ENCODE measurements at places on chromosomes 5 and 9. TPM values are rescaled to one million over a fixed set of nuclear protein-coding genes. Genes with fewer than 3 reads are reported as not detected.

DNA sequence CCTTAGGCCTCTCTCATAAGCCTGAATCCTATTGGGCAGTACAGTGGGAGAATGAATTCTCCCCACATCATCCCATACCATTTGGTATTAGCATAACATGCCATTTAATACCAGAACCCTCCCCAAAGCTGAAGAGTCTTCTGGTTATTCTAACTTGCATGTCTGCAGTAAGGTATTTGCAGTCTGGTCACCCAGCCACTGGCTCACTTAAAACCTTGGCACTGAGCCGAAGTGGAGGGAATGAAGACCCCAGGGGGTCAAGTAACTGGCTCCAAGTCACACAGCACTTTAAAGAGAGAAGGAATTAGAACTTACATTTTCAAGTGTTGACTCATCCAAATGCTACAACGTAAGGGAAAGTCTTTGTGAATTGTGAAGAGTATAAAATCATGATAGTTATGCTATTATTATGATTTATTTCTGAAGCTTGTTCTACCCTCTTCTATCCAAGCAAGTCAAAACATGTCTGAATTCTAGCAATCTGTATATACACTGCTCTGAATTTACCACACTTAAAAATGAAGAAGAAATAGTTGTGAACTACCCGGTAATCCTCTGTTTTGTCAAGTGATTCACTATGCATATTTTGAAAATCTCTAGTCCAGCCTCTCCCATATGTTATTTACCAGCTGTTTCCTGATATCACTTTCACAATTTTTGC lies 28.5 kb downstream of the GLRA1 start:
- H3K27me3 ChIP-seq = no peaks in the 10 kb centered on the region
- DNase-seq = no peak
- no peaks in the 10 kb centered on the region for H3K4me1 ChIP-seq
- no peak overlapping the region for H3K4me3 ChIP-seq
- H3K36me3 ChIP-seq = no peaks in the 10 kb centered on the region
- no peak overlapping the region for H3K27ac ChIP-seq

DNA sequence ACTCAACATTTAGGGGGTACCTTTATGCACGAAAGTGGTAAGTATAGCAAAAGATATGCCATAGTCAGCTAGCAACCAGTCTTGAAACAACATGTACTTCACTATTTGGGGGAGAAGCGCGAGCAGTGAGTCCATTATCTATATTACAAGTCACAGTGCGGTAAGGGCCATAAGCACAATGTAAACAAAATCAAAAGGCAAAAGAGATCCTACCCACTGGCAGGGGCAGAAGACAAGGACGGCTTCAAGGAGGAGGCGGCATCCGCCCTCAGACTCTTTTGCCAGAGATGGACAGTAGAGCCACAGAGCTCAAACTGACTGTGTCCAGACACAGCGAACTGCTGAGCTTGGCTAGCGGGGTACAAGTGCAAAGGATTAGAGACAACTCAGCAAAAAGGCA lies 9.6 kb downstream of the MAPK9 start:
- no peak overlapping the region for H3K4me3 ChIP-seq
- no peak overlapping the region for H3K27ac ChIP-seq
- peaks cover 63% of the 10 kb centered on the region for H3K36me3 ChIP-seq

- no peaks in the 10 kb centered on the region for H3K36me3 ChIP-seq
- peaks cover 9% of the 10 kb centered on the region for H3K4me1 ChIP-seq
- no peak overlapping the region for H3K27ac ChIP-seq
- no peaks in the 10 kb centered on the region for H3K27me3 ChIP-seq
- DNase-seq = no peak
- no peak overlapping the region for H3K4me3 ChIP-seq
Measured at GRCh38 chr9:129407905-129408452, 212.9 kb downstream of the C9orf50 start.

GRCh38 chr5:142222866-142223558 lies 101.8 kb downstream of the SPRY4 start:
- H3K36me3 ChIP-seq = no peaks in the 10 kb centered on the region
- peak overlapping the region; percentile 71 for H3K27ac ChIP-seq
- no peaks in the 10 kb centered on the region for H3K27me3 ChIP-seq
- no peak for DNase-seq
- H3K4me3 ChIP-seq = no peak overlapping the region

DNA sequence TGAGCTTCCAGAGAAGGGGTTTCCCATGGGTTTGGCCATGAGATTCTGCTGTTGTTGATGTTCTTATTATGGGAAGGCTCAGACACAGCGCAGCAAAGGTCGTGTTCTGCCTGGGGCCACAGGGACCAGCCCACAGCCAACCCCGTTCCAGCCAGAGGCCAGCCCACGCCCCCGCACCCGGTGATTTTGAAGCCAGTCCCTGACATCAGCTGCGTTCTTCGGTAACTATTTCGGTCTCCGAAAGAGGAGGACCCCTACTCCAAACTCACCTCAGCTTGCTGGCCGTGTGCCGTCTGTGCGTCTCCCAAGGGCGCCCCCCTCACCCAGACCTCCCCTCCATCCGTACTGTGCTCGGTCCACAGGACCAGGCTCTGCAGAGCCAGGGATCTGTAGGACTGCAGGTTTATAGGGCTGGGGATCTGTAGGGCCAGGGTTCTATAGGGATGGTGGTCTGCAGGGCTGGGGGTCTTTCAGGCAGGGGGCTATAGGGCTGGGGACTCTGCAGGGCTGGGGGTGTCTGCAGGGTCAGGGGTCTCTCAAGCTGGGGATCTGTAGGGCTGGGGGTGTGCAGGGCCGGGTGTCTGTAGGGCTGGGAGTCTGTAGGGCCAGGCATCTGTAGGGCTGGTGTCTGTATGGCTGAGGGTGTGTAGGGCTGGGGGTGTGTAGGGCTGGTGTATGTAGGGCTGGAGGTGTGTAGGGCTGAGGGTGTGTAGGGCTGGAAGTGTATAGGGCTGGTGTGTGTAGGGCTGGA lies 11.8 kb downstream of the COL5A1 start:
- H3K36me3 ChIP-seq = no peaks in the 10 kb centered on the region
- DNase-seq = no peak
- H3K27ac ChIP-seq = no peak overlapping the region

DNA sequence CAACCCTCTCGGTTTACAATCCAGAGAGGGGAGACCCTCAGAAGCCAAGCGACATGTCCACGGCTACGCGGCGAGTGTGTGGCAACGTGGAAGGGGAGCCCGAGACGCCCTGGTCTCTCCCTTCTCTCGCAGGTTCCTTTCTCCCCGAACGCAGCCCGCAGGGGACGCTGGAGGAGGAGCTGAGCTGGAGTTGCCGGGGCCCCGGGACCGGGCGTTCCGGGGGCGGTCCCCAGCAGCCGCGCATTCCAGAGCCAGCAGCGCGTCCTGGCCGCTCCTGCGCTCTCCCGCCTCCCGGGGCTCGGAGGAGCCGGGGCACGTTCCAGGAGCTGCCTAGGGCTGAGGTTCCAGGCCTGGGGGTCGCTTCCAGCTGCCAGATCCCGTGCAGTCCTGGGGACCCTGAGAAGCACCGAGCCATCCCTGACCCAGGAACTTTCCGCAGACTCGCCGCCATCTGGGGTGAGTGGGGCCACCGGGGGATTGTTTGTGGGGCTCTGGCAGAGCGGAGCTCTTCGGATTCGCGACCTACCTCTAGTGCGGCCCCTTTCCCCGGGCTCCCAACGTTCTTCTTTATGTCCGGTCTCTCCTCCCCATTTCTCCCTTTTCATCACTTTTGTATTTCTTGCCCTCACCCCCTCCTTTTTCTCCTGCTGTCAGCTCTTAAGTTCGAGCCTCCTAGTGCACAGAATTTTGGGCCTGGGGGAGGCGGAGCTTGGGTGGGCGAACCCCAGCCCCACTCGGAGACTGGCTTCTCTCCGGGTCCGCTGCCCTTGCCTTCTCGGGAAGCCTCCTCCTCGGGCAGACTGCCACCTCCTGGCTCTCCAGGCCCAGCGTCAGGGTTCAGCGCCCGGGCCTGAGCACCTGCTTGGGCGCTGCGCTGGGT lies at the start of gene SMIM3:
Gene SMIM3 (plus strand): TSS at position 241 of the 880 bp plus-strand sequence. CDS start 16,684 bp downstream, outside the sequence.
- peak within 1 kb of the TSS; percentile 52 for H3K27ac ChIP-seq
- DNase-seq = peak; percentile 80
- H3K4me3 ChIP-seq = peak within 1 kb of the TSS; percentile 80
- H3K4me1 ChIP-seq = peaks cover 28% of the 10 kb centered on the region
- no peaks in the 10 kb centered on the region for H3K36me3 ChIP-seq
- H3K27me3 ChIP-seq = peaks cover 4% of the 10 kb centered on the region

- H3K27ac ChIP-seq = no peak overlapping the region
- no peak overlapping the region for H3K4me3 ChIP-seq
- no peaks in the 10 kb centered on the region for H3K36me3 ChIP-seq
- H3K4me1 ChIP-seq = no peaks in the 10 kb centered on the region
- H3K27me3 ChIP-seq = peaks cover 3% of the 10 kb centered on the region
Measured at GRCh38 chr9:88723751-88724150, 188.8 kb downstream of the NXNL2 start.

DNA sequence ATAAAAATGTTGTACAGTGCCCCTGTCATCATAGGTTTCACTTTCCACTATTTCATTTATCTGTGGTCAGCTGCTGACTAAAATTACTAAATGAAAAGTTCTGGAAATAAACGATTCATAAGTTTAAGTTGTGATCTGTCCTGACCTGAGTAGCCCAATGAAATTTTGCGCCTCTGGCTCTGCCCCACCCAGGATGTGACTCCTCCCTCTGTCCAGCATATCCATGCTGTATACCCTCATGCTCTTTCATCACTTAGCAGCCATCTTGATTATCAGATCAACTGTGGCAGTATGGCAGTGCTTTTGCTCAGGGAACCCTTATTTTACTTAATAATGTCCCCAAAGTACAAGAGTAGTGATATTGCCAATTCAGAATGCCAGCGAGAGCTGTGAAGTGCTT lies 97.3 kb downstream of the STARD4 start:
- H3K4me3 ChIP-seq = no peak overlapping the region
- DNase-seq = no peak
- H3K36me3 ChIP-seq = peaks cover 17% of the 10 kb centered on the region
- no peaks in the 10 kb centered on the region for H3K4me1 ChIP-seq
- no peak overlapping the region for H3K27ac ChIP-seq

GRCh38 chr5:173890195-173890991 lies 2.2 kb downstream of the CPEB4 start:
- peak overlapping the region; percentile 88 for H3K4me3 ChIP-seq
- H3K27me3 ChIP-seq = no peaks in the 10 kb centered on the region
- H3K27ac ChIP-seq = no peak overlapping the region
- peaks cover 74% of the 10 kb centered on the region for H3K4me1 ChIP-seq
- H3K36me3 ChIP-seq = no peaks in the 10 kb centered on the region

DNA sequence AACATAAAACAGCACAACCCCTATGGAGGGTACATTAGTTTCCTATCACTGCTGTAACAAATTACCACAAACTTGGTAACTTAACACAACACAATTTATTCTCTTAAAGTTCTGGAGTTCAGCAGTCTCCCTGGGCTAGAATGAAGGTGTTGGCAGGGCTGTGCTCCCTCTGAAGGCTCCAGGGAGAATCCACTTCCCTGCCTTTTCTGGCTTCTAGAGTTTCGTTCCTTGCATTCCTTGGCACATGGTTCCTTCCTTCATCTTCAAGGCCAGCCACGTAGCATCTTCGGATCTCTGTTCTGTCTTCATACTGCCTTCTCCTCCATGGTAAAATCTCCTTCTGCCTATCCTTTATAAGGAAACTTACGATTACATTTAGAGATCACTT lies 25.0 kb upstream of the GSN start:
- H3K4me1 ChIP-seq = no peaks in the 10 kb centered on the region
- no peaks in the 10 kb centered on the region for H3K36me3 ChIP-seq
- no peak for DNase-seq
- no peak overlapping the region for H3K4me3 ChIP-seq

DNA sequence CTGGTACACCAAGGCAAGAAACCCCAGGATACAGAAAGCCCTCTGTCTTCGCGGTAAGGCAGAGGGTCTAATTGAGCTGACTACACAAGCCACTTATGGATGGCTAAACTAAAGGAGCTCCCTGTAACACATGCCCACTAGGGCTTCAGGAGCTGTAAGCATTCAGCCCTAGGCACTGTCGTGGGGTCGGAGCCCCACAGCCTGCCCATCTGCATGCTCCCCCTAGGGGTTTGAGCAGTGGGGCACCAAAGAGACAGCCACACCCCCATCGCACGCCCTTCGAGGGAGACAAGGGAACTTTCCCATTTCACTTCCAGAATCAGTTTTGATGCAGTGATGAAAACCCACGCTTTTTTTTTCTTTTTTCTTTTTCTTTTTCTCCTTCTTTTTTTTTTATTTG lies 11.0 kb upstream of the MTMR12 start:
- H3K36me3 ChIP-seq = no peaks in the 10 kb centered on the region
- H3K4me1 ChIP-seq = no peaks in the 10 kb centered on the region
- H3K27me3 ChIP-seq = no peaks in the 10 kb centered on the region

GRCh38 chr9:133188006-133188842 lies 20.8 kb downstream of the OBP2B start:
- peaks cover 7% of the 10 kb centered on the region for H3K4me1 ChIP-seq
- DNase-seq = peak; percentile 9
- H3K36me3 ChIP-seq = no peaks in the 10 kb centered on the region
- no peak overlapping the region for H3K27ac ChIP-seq
- no peak overlapping the region for H3K4me3 ChIP-seq

DNA sequence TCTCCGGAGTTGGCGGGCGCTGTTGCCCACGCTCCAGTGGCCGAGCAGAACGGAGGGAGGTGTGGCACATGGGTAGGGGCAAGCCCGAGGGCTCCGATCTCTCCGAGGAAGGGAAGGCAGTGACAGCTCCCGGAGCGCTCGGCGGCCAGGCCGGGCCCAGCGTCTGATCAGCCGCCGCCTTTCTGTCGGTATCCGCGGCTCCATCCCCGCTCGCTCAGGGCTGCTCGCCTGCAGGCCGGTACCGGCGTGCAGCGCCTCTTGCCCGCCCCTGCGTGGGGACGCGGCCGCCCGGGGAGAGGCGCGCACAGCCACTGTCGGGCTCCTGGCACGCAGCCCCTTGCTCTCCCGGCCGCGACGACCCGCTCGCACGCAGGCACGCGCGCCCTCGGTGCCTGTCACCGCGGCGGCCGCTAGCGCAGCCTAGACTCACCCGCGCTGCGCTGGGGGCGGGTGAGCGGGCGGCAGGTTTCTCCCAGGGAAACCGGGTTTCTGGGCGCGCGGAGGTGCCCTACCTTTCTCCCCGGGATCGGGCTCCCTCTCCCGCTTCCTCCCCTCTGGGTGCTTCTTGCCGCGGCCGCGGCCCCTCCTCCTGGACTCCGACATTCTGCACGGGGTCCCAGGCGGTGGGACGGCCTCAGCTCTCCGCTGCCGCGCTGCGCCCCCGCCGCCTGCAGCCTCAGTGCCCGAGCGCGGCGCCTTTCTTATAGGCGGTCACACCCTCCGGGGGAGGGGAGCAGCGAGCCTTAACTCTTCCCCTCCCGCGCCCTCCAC lies 108.4 kb downstream of the PSD2 start:
- no peak overlapping the region for H3K27ac ChIP-seq
- peaks cover 25% of the 10 kb centered on the region for H3K27me3 ChIP-seq
- H3K36me3 ChIP-seq = no peaks in the 10 kb centered on the region
- no peak overlapping the region for H3K4me3 ChIP-seq
- no peak for DNase-seq

- no peak overlapping the region for H3K4me3 ChIP-seq
- no peak overlapping the region for H3K27ac ChIP-seq
- H3K36me3 ChIP-seq = no peaks in the 10 kb centered on the region
- no peaks in the 10 kb centered on the region for H3K27me3 ChIP-seq
- no peak for DNase-seq
Measured at GRCh38 chr9:133783331-133783731, 45.2 kb upstream of the SARDH start.

GRCh38 chr5:135999406-136000139 lies 29.2 kb upstream of the TGFBI start:
- peaks cover 2% of the 10 kb centered on the region for H3K27me3 ChIP-seq
- no peaks in the 10 kb centered on the region for H3K36me3 ChIP-seq
- no peaks in the 10 kb centered on the region for H3K4me1 ChIP-seq
- H3K4me3 ChIP-seq = no peak overlapping the region
- no peak for DNase-seq

The TLR4 gene
- 0.07 TPM for total RNA-seq

The ADAMTSL1 gene
- total RNA-seq = not detected

The PTGES gene
- total RNA-seq = not detected

The PCDHB10 gene
- total RNA-seq = not detected

The TMCO6 gene
- 22.6 TPM for total RNA-seq

The SLC6A19 gene
- not detected for total RNA-seq

The PITX1 gene
- not detected for total RNA-seq
